ENCODE measurements at places on chromosomes 3 and 15.

GRCh38 chr3:102151935-102152334, 282.9 kb upstream of the ZPLD1 start:
- no peak for DNase-seq

- DNase-seq = no peak
These were observed 257.8 kb downstream of the FOXP1 start for GRCh38 chr3:71325715-71326114.

DNA sequence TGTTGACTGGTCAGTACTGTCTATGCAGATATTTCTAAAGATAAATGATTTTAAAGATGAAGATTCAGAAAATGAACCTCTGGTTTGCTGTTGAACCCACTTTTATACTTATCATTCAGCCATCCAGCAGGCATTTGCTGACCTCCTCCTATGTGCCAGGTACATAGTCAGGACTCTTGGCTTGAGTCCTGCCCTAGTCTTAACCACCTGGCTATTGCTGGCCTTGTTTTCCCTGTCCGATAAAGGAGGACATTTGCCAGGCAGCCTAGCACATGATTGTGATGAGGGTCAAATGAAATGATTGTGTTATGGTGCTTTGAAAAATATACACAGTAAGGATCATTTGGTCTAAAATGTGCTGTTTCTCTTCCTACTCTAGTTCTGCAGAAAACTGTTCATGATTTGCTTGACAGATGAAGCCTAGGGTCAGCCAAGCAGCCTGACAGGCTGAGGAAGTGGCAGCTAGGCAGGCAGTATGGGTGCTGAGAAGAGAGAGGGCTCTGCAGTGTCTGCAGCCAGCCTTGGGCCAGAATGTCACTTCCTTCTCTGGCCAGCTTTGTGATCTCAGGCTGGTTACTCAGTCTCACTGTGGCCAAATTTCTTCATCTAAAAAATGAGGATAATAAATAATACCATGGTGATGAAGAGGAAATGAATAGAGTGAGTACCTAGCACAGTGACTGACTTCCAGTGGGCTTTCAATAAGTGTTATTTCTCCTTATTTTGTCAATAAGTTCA, 13.8 kb downstream of the EXOSC7 start:
- no peak for DNase-seq

DNA sequence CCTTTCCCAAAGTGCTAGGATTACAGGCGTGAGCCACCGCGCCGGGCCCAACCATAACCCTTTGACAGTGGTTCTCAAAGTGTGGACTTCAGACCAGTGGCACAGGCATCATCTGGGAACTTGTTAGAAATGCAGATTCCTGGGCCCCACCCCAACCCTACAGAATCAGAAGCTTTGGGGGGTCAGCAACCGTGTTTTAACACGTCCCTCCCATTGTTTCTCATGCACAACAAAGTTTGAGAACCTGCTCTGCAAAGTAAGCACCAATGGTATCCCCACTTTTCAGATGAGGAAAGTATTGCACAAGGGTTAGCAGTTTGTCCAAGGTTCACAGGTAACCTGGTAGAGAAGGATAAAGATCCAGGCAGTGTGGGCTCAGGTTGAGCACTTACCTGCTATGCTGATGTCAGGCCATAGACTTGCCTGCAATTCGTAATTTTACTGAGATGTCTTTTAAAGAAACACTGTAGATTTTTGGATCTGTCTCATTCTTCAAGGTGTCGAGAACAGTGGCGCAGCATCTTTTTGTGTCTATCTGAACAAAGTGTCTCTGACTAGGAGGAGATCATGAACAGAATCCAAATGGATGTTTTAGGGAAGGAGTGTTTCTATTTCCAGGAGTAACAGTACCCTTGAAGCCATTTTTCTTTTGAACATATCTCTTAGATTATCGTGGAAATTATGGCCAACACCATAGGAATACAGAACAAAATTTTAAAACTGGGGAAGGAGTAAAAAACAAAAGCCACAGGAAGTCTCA, 2.5 kb downstream of the GXYLT2 start:
- DNase-seq = no peak

DNA sequence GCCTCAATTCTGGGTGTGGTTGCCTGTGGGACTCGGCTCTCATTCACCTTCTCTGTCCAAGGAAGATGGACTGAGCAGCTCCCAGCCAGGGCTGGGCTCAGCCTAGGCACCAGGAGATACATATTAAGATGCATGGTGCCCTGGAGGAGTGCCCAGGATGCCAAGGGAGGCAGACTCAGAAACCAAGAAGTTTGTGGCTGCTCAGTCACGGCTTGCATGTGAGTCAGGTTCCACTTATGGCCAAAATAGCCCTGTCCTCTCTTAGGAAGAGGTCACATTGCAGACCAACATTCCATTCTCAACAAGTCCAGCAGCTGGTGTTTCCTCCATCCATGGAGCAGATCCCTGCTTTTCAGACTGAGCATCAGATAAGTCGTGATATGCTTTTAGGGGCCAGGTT, 21.8 kb downstream of the CDCP1 start:
- DNase-seq = no peak

- no peak for DNase-seq
These were observed 28.1 kb downstream of the CPNE4 start for GRCh38 chr3:132006605-132007204.

DNA sequence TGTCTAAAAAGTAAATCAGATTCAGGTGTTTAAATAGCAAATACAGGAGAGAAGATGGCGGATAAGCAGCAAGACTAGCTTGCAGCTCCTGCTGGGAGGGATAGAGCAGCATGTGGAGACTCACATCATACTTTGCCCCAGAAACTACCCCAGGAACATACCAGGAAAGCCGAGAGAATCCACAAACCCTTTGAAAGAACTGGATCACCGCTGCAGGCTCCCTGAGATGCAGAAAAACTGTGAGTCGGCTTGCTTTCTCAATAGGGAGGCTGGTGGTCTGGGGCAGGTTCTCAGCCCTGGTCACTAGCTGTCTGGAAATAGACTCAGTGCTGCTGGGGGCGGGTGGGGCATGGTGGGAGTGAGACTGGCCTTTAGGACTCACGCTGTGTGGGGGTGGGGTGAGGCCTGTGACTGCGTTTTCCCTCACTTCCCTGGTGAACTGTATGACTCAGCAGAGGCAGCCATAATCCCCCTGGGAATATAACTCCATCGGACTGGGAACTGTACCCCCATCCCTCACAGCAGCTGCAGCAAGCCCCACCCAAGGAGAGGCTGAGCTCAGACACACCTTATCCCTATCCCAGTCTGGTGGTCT, 142.8 kb downstream of the CNTN6 start:
- no peak for DNase-seq

- no peak for DNase-seq
These were observed 214.7 kb downstream of the SHQ1 start for GRCh38 chr3:72633534-72633933.

DNA sequence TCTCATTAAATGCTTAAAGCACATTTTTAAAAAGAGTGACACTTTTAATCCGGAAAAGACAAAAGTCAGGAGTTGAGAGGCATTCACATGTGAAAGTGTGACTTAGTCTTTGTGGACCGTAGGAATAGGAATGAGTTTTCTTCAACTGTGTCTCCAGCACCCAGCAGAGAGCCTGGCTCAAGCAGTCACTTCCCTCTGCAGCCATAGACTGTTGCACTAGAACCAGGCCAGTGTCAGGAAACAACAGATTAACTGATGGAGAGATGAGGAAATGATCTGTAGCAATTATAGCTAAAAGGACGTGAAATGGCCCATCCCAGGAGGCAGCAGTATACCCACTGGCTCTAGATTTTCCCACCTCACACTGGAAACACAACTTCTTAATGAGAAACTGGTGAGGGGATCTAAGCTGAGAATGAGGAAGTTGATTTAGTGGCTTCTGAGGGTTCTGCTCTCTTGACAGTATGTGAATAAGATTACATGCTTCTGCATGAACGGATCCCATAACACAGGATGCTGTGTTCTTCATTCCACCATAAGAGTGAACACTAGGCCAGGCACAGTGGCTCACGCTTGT, 19.8 kb downstream of the CFAP92 start:
- no peak for DNase-seq

- no peak for DNase-seq
These were observed 21.4 kb downstream of the PLA1A start for GRCh38 chr3:119619094-119619493.

DNA sequence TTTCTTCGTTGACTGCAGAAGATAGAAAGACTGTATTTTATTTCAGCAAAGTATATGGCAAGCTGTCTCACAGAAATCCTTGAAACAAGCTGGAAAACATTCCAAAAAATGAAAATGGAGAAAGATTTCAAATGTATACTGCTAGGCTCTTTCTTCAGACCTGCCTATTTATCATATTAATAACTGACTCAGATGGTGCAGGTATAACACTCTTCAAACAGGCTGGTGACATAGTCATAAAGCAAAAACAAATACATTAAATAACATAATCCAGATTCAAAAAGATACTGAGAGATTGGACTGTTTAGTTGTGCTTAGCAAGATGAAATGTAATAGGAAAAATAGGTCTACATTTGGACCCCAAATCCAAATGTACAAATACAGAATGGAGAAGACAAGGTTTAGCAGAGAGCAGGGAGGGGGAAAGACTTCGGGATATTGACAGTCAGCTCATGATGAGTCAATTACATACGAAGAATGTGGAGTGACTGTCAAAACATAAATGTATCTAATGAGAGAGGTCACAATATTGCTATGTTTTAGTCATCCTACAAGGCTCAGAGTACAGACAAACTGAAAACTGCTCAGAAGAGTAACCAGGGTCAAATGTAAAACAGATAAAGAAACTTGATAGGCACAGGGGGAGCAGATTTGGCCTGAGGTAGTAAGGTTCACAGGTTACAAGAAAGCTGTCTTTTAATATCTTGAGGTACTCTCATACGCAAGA, 88.7 kb downstream of the DMXL2 start:
- no peak for DNase-seq

GRCh38 chr15:85754989-85755388, 39.7 kb downstream of the KLHL25 start:
- DNase-seq = no peak

DNA sequence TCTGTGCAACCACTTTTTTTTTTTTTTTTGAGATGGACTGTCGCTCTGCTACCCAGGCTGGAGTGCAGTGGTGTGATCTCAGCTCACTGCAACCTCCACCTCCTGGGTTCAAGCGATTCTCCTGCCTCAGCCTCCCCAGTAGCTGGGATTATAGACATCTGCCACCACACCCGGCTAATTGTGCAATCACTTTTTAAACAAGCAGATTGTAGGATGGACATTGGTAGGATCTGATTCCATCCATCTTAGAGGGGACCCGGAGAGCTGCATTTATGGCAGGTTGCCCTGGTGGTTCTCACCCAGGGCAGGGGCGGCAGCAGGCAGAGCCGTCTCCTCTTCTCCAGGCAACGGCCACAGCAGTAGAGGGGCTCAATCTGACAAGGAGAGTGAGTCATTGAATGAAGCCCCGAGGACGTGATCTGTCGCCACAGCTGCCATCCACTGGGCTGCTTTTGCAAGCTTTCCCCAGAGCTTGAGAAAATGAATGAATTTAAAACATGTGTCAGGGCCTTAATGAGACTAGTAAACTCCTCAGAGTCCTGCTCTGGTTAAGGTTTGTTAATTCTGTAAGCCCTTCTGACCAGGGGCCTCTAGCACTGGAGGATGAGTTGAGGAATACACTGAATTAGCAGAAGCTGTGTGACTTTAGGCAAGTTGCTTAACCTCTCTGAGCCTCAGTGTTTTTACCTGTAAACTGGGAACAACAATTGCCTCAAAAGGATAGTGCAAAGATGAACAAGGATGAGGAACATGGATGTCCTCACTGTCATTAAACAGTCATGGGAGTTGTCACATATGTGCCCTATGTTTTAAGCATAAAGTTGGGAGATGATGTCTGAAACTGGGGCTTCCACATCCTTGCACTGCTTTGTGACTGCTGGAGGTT, 129.1 kb downstream of the ASB7 start:
- DNase-seq = no peak

GRCh38 chr15:55241186-55241585, 44.4 kb upstream of the RSL24D1 start:
- DNase-seq = no peak

DNA sequence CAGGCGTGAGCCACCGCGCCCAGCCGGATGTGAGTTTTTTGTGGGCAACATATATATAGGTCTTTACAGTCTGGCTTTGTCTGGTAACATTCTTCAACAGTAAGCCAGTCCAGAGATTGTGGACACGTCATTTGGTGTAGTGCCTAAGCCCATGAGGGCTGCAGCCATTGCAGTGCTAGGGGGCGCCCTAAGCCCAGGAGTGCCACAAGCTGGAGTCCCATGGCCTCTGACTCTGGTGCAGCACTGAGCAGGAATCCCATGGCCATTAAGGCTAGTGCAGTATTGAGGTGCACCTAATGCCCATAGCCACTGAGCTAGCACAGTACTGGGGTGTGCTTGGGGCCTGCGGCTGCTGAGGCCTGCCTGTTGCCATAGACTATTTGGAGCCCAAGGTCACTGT, 136.4 kb upstream of the NDN start:
- no peak for DNase-seq

GRCh38 chr3:18007980-18008379, 265.5 kb upstream of the TBC1D5 start:
- no peak for DNase-seq

GRCh38 chr15:45594835-45595530, 7.8 kb downstream of the BLOC1S6 start:
- DNase-seq = no peak

- no peak for DNase-seq
These were observed 649.2 kb downstream of the ZPLD1 start for GRCh38 chr3:103083848-103084631.

GRCh38 chr3:196596355-196596754, 27.9 kb downstream of the FBXO45 start:
- no peak for DNase-seq

- DNase-seq = no peak
These were observed 831.5 kb upstream of the NR2F2 start for GRCh38 chr15:95498961-95499360.

- DNase-seq = no peak
These were observed 1.9 kb upstream of the SKIC8 start for GRCh38 chr15:78301326-78301725.

DNA sequence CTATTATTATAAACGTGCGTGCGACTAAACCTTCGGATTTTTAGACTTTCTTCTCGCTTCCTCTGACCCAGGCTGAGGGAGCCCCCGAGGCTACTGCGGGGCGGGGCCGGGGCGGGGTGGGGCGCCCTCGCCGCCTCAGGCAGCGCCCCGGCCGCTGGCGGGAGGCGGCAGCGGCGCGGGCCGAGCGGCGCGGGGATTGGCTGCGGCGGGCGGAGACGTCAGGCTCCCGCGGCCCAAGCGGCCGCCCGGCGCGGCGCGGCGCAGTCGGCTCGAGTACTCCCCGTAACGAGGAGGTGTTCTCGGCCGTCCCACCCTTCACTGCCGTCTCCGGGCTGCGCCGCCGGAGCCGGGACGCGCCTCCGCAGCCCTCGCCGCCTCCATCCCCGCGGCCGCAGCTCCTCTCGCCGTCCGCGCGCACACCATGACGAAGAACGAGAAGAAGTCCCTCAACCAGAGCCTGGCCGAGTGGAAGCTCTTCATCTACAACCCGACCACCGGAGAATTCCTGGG, at the start of gene ATP1B3:
ATP1B3 (plus strand) TSS at position 263 of the 510 bp plus-strand sequence; CDS start at position 422, 159 bp downstream.
- peak; percentile 70 for DNase-seq

- DNase-seq = no peak
These were observed 595 bp downstream of the DPH6 start for GRCh38 chr15:35545316-35545823.

All from NCI-H2081 treated with DMSO at 0.1 percent for 48 hours (cell line).